ENCODE measurements at places on chromosomes 1 and 21.

DNA sequence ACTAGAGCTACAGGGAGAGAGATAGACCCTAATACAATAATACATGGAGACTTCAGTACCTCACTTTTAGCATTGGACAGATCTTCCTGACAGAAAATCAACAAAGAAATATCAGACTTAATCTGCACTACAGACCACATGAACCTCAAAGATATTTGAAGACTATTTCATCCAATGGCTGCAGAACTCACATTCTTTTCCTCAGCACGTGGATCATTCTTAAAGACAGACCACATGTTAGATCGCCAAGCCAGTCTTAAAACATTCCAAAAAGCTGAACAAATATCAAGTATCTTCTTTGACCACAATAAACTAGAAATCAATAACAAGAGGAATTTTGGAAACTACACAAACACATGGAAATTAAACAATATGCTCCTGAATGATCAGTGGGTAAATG is 576.0 kb downstream of the KIF26B start:
- DNase-seq = peak; percentile 51

- DNase-seq = peak; percentile 44
Observed at GRCh38 chr1:87292684-87293493, 35.8 kb upstream of the LMO4 start.

DNA sequence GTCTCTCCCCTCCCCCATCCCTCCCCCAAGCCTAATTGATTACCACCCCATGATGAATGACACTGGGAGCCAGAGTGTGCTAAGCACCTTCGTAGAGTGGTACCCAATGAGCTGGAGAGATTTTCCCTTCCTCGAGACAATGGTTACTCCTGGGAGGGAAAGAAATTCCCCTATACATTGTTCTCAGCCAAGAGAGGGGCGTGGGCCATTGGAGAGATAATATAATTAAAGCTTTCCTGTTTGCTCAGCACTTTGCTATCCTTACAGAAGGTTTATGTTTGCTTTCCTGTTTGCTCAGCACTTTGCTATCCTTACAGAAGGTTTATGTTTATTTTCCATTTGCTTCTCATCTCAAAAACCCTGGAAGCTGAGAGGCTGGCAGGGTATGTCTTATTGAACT is 126.1 kb upstream of the KLHDC7A start:
- no peak for DNase-seq

DNA sequence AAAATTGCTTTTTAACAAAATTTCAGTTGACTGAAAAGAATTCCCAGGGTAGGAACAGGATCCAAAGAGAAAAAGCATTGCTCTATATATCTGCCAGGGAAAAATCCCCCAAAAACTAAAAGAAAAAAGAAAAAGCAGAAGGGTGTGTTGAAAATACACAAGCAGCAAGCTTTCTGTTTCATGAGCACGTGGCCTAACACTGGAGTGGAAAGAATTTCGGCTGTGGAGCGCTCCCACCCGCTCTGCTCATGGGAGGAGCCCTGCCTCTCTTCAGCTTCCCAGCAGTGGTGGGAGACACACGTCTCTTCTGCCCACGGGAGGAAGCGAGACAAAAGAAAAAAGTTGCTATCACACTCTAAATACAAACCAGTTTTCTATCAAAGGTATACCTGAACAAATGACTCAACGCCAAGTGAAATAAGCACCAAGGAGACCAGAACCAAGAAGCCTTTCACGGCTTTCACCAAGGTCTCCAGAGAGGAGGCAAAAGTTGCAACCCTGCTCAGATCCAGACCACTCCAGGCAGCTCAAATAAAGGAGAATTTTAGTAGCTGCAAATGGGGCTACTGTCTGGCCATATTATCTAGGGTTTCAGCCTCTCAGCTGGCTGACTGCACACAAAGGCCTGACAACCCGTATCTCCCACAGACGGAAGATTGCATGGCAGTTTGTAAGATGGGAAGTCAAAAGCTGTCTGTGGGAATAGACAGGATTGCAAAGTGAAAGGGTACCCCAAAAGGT is 29.5 kb upstream of the ZNF496 start:
- DNase-seq = peak; percentile 58

GRCh38 chr21:31205412-31205811 is 138.6 kb downstream of the TIAM1 start:
- no peak for DNase-seq

GRCh38 chr1:118905196-118905595 is 82.9 kb downstream of the TBX15 start:
- DNase-seq = no peak
